ENCODE measurements at places on chromosomes 1 and 21. TPM values are rescaled to one million over a fixed set of nuclear protein-coding genes. Genes with fewer than 3 reads are reported as not detected.

C4BPA gene
- total RNA-seq: not detected

FCRL1 gene
- not detected for total RNA-seq

KIF14 gene
- 18.6 TPM for total RNA-seq

FLG2 gene
- not detected for total RNA-seq

DYNLT4 gene
- total RNA-seq: not detected

MTX1 gene
- total RNA-seq: 40.7 TPM

PRAMEF12 gene
- not detected for total RNA-seq

BCAS2 gene
- 27.4 TPM for total RNA-seq

CHIA gene
- total RNA-seq: not detected

SLC30A10 gene
- total RNA-seq: not detected

UMODL1 gene
- not detected for total RNA-seq

FOXO6 gene
- not detected for total RNA-seq

CNIH4 gene
- total RNA-seq: 74.6 TPM

ISG15 gene
- 45.6 TPM for total RNA-seq

F13B gene
- total RNA-seq: not detected

OR2G6 gene
- total RNA-seq: not detected

MIER1 gene
- 20.2 TPM for total RNA-seq

TINAGL1 gene
- total RNA-seq: 0.39 TPM

KRTAP26-1 gene
- not detected for total RNA-seq

TLR5 gene
- 0.73 TPM for total RNA-seq

AUNIP gene
- 2.6 TPM for total RNA-seq

KCNJ10 gene
- not detected for total RNA-seq

ARMH1 gene
- total RNA-seq: 0.59 TPM

ATP6V1G3 gene
- total RNA-seq: not detected

TNFRSF25 gene
- 3.1 TPM for total RNA-seq

FAM72D gene
- 2.2 TPM for total RNA-seq

RSRP1 gene
- total RNA-seq: 83.5 TPM

MYCL gene
- 0.37 TPM for total RNA-seq

ARHGEF19 gene
- total RNA-seq: 2.6 TPM

KRTAP12-2 gene
- total RNA-seq: not detected

FMN2 gene
- 15.4 TPM for total RNA-seq

CD5L gene
- total RNA-seq: not detected

CSMD2 gene
- 0.37 TPM for total RNA-seq

RGL1 gene
- total RNA-seq: 25.4 TPM

TDRKH gene
- total RNA-seq: 3.5 TPM

LINGO4 gene
- not detected for total RNA-seq

CROCC gene
- 16.5 TPM for total RNA-seq

KRTAP19-3 gene
- total RNA-seq: not detected

LCK gene
- total RNA-seq: not detected

OR10J1 gene
- total RNA-seq: not detected

PYHIN1 gene
- 0.20 TPM for total RNA-seq

MYOG gene
- total RNA-seq: not detected

ZNF648 gene
- not detected for total RNA-seq
